Gastrocnemius medialis (tissue), 4 donors: ENCODE measurements at places on chromosomes 13 and 19.
A peak's percentile ranks its signal among the peaks of the same experiment; 100 is the strongest.

GRCh38 chr13:32639502-32640105 is 53.4 kb downstream of the PDS5B start:
- peak; percentile 26 for DNase-seq

DNA sequence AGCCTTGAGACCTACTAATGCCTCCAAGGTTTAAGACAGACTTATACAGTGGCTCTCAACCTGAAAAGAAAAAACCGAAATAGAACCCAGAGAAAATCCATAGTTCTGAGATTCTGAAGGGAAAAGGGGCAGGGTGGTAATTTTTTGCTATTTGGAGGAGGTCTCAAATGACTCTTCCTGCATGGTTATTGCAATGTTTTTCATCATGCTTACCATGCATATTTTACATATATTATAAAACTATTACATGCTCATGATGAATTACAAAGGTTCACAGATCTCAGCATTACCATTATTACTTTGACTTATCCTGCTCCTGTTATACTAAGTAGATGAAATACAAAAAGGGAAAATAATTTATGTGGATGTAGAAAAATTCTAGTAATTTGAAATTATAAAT is 47.6 kb downstream of the N4BP2L2 start:
- no peak for DNase-seq

DNA sequence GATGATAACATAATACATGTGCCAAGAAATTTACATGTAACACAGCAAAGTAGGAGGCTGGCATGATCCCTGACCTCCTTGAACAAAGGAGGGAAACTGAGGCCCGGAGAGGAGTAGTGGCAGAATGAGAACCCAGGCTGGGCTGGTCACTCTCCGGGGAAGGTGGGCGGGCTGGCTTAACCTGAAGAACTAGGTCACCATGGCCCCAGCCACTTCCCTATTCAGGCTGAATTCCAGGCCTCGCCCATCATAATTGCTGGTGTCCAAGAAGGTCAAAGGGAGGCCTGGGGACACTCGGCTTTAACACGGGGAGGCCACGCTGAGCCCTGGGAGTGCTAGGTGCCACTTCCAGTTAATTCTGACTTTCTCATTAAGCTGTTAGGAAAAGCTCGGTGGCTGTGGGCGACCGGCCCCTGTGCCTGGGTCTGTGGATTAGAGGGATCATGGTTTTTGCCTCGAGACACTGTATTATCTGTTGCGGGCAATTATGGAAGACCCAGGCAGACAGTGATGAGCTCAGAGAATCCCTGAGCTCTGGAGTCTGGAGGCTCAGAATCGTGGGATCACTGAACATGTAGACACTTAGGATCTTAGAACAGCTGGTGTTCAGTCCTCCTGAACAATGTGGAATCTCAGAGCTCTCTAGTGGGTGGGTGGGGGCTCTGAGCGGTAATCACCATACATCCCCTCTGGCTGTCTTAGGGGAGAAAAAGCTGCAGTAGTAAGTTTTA is 5.0 kb upstream of the TINCR start:
- DNase-seq, result no peak

DNA sequence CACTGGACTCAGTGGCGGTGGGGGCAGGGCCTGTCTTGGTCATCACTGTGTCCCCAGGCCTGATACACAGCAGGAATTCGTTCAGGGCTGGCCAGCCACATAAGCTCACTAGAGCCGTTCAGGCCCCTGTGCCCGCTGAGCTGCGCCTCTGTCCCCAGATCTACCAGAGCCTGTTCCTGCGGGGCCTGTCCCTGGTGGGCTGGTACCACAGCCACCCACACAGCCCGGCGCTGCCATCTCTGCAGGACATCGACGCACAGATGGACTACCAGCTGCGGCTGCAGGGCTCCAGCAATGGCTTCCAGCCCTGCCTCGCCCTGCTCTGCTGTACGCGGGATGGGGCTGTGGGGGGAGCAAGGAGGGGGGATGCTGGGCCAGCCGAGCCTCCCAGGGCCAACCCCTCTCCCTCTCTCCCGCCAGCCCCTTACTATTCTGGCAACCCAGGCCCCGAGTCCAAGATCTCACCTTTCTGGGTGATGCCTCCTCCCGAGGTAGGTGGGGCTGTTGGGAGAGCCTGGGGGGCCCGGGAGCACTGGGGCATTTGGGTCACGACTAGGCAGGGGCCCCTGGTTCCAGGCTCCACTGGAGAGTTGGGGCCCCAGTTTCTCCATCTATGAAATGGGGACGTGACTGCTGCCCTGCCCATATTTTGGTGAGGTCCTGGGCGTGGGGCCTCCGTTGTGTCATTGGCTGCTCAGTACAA is 13.9 kb downstream of the MPND start:
- no peak for DNase-seq

DNA sequence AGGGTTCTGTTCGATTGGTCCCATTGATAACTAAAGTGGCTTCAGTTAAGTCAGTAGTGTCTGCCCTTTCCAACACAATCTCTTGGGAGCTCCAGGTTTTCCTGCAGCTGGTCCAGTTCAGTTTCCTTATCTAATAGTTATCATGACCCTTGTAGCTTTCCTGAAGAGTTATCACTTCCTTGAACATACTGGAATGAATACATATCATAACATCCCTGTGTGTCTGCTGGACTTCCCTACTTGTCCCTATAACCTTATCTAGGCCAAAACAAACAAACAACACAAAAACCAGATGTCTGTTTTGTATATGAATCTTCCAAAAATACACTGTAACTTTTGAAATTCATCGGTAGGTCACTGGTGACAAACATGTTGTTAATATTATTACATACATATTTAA is 167.6 kb downstream of the DCT start:
- DNase-seq, result no peak

DNA sequence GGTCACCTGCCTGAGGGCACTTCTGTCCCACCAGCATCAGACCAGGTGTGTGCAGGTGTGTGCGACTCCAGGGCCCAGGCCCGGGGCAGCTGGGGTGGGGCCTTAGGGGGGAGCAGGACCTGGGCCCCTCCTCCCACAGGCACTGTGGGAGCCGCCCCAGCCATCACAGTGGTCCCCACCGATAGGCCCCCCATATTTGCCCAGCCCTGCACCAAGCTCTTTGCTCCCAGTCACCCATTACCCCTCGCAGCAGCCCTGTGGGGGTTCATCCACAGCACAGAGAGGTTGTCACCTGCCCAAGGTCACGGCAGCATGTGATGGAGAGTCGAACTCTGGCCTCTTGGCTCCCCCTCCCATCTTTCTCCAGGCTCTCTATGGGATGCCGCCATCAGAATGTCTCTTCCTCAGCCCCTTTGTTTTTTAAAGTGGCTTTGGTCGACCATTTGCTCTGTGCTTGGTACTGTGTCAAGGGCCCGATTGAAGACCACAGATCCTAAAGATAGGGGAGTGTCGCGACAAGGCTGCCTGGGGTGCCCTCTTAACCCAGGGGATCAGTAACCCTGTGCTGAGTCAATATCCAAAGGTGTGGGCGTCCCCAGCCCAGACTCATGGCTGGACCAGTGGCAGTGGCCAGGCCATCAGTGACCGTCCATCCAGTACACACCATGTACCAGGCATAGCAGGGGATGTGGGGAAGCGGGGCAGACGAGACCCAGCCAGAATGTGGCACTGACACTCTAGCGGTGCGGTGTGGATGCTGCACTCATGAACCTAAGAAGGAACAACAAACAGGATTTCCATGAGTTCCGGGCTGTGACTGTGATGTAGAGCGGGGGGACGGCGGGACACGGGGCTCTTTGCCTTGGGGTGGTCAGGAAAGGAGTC is 28.3 kb upstream of the NCCRP1 start:
- DNase-seq, result no peak

GRCh38 chr19:44857837-44858236 is 11.7 kb downstream of the NECTIN2 start:
- DNase-seq, result no peak

GRCh38 chr19:45613926-45614725 is 12.1 kb upstream of the GPR4 start:
- DNase-seq, result no peak

DNA sequence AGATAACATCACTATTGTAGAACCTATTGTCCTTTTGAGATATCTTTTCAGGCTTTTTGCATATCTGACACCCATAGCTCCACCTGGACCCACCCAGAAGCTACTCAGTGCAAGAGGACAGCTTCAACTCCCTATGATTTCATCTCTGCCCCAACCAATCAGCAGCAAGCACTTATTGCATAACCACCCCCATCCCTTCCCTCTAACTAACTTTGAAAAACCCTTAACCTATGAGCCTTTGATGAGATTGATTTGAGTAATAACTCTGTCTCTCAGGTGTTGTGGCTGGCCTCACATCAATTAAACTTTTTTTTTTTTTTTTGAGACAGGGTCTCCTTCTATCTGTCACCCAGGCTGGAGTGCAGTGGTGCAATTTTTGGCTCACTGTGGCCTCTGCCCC is 13.4 kb upstream of the MTRF1 start:
- DNase-seq, result no peak

DNA sequence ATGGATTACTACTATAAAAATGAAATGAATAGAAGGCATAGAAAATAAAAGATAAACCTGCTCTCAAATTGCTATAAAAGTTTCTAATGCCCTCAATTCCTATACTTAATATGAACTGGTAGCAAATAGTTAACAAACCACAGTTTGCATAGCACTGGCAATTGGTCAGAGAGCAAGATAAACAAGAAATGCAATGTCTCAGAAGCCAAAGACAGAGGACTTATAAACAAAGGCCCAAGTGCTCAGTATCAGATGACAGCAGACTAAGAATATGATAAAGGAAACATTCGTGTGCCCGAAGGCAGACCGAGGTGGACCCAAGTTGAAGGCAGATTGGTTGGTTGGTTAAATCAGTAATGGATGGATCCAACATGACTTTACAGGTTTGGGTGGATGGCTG is 50.6 kb downstream of the IPO5 start:
- no peak for DNase-seq

DNA sequence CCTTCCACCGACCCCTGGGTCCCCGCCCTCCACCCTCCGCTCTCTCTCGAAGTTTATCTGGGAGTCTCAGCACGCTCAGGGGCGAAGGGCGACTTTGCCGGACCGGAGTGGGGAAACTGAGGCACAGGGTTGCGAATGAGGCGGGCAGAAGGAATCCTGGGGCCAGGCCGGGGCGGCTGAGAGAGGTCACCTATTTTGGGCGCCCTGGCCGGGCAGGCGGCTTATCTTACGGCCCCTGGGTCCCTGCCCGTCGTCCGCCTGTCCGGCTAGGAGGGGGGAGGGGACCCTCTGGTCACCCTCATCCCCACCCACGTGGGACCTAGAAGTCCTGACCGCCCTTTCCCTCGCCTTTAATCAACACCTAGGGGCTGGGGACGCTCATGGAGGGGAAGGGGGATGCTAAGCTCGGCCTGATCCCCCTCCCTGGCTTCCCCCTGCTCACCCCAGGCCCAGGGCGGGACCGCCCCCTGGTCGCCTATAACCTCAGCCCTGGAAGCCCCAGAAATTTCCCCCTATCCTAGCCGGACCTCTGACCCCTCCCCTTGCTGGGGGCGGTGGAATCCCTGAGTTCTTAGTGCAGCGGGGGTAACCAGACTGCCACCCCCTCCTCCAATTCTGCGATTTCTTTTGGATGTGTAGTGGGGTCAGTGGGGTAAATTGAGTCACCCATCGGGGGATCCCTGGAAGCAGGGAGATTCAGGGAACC is 556 bp downstream of the TRIP10 start:
- peak; percentile 80 for DNase-seq

GRCh38 chr19:50695251-50696093 is 24.1 kb downstream of the SHANK1 start:
- DNase-seq, result no peak

GRCh38 chr19:48627201-48627864 is 8.0 kb downstream of the SPHK2 start:
- DNase-seq, result no peak

- DNase-seq, result no peak
Observed at GRCh38 chr19:11540645-11541044, 2.0 kb downstream of the CNN1 start.

- DNase-seq, result no peak
Observed at GRCh38 chr13:42486711-42487198, 87.2 kb upstream of the TNFSF11 start.

GRCh38 chr13:49502954-49503353 is 7.2 kb downstream of the PHF11 start:
- DNase-seq, result peak; percentile 31

- no peak for DNase-seq
Observed at GRCh38 chr13:105276571-105276970, 1258.9 kb downstream of the EFNB2 start.

- no peak for DNase-seq
Observed at GRCh38 chr13:30107121-30107520, 200.2 kb downstream of the KATNAL1 start.

DNA sequence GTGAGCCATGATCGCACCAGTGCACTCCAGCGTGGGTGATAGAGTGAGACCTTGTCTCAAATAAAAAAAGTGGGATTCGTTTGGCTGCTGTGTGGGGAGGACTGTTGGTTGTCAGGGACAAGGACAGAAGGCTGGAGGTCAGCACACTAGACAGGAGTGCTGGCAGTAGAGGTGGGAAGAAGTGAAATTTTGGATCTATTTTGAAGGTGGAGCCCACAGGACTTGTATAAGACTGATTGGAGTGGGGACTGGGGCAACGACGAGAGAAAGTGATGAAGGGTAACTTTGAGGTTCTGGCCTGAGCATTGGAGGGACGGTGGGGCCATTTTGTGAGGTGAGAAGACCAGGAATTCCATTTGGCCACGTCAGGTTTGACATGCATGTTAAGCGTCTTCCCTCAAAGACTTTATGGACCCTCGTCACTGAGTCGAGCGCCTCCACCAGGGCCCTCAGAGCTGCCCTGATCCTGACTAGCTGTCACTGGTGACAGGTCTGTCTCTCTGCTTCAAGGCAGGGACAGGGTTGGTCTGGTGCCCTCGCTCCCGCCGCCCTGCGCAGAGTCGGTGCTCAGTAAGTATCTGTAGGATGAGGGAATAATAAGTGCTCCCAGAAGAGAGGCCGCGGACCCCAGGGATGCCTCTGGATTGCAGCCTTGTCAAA is 673 bp downstream of the CTU1 start:
- no peak for DNase-seq

- DNase-seq, result no peak
Observed at GRCh38 chr19:42465827-42466280, 23.1 kb upstream of the CXCL17 start.

GRCh38 chr19:18610556-18611326 is 1.9 kb upstream of the TMEM59L start:
- DNase-seq, result no peak

DNA sequence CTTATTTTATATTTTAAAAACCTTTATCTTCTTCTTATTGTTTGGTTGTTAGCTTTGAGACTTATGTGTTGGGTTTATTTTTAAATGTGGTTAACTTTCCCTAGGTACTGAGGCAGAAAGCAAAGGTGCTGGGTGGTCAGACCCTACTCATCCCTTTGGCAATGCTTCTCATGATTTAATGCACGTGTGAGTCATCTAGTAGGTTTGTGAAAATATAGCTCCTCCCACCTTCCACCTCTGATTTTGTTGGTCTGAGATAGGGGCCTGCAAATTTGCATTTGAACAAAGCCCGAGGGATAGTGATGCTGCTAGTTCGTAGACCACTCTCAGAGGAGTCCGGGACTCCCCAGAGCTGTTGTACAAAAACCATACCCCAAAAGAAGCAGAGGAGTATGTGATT is 771.3 kb upstream of the ARGLU1 start:
- no peak for DNase-seq

- no peak for DNase-seq
Observed at GRCh38 chr13:37448153-37448552, 150.4 kb downstream of the POSTN start.
